NCI-H2081 treated with DMSO at 0.1 percent for 48 hours (cell line): ENCODE measurements at places on chromosomes 13 and 19.
A peak's percentile ranks its signal among the peaks of the same experiment; 100 is the strongest.

DNA sequence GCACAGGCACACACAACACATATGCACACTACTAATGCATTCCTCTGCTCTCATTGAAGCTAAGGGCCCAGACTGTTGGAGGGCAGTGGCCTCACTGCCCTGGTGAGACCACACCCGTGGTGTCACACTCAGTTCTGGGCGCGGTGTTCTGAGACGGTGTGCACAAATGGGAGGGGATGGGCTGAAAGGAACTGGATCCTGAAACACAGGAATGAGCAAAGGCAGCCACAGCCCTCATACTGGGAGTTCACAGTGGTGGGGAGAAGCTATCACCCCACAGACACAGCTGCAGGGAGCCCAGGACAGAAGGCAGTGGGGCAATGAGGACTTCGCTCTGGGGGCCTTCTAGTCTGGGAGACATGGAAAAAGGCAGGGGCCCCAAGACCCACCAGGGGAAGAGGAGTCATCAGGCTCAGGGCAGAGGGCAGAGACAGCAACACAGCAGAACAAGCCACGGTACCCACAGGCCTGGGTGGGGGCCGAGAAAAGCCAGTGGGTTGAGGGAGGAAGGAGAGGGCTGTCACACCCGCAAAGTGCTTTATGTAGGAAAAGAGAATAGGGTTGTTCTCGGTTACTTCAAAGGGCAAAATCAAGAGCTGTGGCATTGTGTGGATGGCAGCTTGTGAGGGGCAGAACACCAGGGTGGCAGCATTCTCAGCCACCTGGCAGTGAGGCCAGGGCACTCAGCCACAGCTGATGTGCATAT, 75.4 kb upstream of the GPR183 start:
- DNase-seq: no peak

DNA sequence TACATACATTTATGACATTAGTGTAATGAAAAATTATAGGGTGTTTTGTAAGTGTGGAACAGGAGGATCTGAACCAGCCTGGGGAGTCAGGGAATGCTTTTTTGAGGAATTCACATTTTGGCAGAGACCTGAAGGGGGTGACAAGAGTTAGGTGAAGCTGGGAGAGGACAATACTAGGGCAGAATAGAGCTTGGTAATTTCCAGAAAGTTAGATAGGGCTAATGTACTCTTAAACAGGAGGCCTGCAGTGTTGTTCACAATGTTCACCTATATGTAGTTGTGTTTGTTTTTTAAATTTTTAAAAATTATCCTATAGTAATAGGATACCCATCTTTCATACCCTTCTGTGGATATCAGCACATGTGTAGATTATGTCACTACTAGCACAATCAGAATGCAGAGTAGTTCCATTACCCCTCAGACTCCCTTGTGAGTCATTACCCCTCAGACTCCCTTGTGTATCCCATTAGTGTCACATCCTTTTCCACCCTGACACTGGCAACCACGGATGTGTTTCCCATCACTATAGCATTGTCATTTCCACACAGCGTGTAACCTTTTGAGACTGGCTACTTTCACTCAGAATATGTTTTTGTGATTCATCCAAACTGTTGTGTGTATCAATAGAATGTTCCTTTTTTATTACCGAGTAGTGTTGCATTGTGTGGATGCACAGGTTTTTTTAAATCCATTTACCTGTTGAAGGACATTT, 43.1 kb downstream of the PCCA start:
- no peak for DNase-seq

DNA sequence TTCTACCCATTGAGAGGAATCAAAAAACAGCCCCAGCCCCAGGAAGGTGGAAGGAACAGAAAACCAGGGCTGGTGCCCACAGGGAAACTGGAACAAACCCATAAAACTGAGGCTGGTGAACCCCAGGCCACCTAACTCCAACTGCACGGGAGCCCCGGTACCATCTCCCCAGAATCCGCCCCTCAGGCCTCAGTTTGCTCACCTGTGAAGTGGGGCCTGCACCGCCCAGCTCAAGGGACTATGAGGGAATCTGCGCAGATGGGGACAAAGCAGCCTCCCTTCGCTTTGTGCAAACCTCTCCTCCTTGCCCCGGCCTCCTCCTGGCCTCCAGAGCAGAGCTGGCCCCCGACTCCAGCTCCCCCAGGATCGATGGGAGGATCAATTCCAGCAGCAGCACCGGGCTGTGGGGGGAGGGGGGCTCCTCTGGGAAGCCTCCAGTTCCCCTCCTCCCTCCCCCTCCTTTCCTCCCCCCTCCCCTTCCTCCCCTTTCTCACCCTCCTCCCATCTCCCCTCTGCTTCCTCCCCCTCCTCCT, 9.1 kb upstream of the ONECUT3 start:
- DNase-seq: no peak

DNA sequence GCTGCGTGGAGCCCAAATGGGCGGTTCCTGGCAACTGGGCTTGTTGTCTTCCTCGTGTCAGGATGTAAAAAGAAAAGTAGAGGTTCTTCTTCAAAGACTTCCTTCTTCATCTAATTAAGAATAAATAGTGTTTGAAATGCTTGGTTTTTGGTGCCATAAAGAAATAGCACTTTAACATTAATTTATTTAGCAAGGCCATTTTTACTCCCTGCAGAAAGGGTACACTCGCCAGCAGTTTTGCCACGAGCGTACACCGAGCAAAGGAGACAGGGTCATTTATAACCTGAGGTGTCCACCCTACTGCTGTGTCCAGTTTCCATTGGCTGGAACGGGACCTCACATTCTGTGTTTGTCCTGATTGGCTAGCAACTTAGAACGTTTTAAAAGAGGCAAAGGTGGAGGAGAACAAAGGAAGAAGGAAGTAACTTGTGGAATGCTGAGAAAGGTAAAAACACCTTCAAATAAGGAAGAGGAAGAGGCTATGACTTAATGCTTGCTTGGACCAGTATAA, 21.8 kb upstream of the OR10H1 start:
- no peak for DNase-seq

- DNase-seq: peak; percentile 71
Measured at GRCh38 chr19:12778017-12778904, 2.9 kb upstream of the HOOK2 start.

- DNase-seq: no peak
Measured at GRCh38 chr13:41056826-41057711, 4.2 kb upstream of the WBP4 start.
